ENCODE measurements at places on chromosomes 7 and 10. TPM values are rescaled to one million over a fixed set of nuclear protein-coding genes. Genes with fewer than 3 reads are reported as not detected.

PNLIPRP2 gene
- total RNA-seq: not detected

DNA sequence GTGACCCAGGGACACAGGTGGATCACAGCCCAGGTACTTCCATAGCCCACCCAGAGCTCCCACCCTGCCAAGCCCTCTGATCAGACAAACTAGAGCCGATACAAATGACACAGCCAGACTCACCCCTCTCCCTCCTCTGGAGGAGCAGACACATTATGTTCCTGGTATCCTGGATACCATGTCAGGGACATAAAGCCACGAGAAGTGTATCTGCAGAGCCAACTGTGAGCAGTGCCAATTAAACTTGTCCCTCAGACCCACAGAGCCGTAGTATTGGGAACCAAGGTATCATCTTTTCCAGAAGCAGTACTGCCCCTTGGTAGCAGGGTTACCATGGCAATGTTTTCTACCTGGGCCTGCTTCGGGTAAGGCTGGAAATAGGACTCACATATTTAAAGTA, 47.3 kb upstream of the CPXM2 start:
- no peaks in the 10 kb centered on the region for H3K36me3 ChIP-seq
- no peak overlapping the region for H3K4me3 ChIP-seq
- H3K27ac ChIP-seq: no peak overlapping the region

DNA sequence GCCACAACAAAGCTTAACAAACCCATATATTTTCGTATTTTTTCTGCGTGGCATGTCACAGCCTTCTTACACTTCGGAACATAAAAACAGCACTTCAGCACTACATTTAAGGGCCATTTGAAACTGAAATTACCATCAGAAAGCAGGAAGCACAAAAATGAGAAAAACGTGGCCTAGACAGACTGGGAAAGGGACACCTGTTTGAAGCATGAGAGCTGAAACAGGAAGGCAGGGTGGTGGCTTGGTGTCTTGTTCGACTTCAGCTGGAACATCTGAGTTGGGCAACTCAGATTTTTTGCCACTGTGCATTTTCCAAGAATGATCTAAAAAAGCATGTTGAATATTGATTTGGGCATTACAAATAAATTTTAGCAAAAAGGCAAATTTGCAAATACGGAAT, 243.2 kb downstream of the ELMO1 start:
- H3K4me3 ChIP-seq: no peak overlapping the region
- no peaks in the 10 kb centered on the region for H3K27me3 ChIP-seq
- no peaks in the 10 kb centered on the region for H3K36me3 ChIP-seq
- peaks cover 3% of the 10 kb centered on the region for H3K4me1 ChIP-seq

NUDCD3 gene
- 137 TPM for total RNA-seq

ZNF425 gene
- total RNA-seq: 2.0 TPM

All from endothelial cell of umbilical vein (primary cell).